ENCODE measurements at places on chromosomes 3 and 15. TPM values are rescaled to one million over a fixed set of nuclear protein-coding genes. Genes with fewer than 3 reads are reported as not detected.

The POLG gene
- total RNA-seq, result 134 TPM

- DNase-seq, result no peak
Measured at GRCh38 chr3:185489462-185489861, 9.4 kb downstream of the TMEM41A start.

The ISLR gene
- not detected for total RNA-seq

The SNTN gene
- total RNA-seq, result not detected

GRCh38 chr3:33016846-33017405 lies 65.5 kb downstream of the CCR4 start:
- DNase-seq, result no peak

DNA sequence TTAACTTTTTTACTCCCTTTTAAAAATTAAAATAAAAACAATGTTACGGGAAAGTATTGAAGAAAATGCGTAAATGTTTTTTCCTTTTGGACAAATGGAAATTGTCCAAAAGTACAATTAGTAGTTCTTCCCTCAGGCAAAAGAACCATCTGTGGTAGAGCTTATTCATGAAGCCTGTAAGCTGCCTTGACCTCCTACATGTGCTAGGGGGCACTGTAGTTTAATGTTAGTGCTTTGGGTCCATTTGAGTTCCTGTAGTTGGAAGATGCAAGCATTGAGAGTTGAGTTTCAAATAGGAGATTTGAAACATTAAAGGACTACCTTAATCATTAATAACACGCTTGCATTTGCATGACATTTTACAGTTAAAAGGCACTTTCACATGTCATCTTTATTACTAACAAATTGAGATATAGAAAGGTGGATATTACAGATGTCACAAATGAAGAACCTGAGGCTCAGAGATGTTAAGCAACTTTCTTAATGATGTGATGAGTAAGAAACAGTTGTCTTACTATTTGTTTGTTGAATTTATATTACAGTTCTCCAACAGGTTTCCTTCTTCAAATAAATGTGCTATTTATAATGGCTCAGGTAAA lies 1.8 kb upstream of the ZNF385D start:
- no peak for DNase-seq

The ZCWPW2 gene
- total RNA-seq, result not detected

DNA sequence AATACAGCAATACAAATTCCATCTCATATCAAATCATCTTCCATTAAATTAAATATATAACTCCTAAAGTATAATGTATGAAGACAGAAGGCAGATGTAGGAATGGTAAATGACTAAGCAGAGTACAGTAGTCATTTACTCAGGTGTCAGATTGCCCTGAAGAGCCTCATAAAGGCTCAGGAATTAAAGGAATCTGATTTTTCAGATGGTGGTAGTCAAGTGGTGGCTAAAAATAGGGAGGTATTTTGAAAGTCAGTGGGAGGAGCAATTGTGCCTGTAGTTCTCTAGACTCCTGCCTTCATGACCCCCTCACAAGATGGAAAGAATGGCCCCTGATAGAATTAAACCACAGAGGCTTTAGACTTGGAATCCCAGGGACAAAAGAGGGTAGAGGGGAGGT lies 142.7 kb upstream of the SYNPR start:
- no peak for DNase-seq

DNA sequence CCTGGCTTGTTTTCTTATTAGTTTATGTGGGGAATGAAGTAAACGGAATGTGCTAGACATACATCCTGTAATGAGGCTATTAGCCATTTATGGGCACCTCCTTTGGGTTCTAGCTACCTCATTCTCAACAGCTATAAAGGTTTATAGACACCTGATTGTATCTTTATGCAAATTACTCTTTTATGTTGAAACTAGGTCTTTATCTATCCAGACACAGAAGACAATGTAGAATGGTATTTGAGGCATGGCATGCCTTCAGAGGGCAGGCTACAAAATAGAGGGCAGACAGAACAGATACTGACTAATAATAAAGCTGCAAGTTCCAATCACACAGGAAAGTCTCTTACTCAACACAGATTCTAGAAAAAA lies 27.1 kb downstream of the TBC1D2B start:
- DNase-seq, result no peak

- no peak for DNase-seq
Measured at GRCh38 chr3:128996726-128997125, 2.9 kb upstream of the CFAP92 start.

The FAM3D gene
- not detected for total RNA-seq

The ROPN1 gene
- not detected for total RNA-seq

DNA sequence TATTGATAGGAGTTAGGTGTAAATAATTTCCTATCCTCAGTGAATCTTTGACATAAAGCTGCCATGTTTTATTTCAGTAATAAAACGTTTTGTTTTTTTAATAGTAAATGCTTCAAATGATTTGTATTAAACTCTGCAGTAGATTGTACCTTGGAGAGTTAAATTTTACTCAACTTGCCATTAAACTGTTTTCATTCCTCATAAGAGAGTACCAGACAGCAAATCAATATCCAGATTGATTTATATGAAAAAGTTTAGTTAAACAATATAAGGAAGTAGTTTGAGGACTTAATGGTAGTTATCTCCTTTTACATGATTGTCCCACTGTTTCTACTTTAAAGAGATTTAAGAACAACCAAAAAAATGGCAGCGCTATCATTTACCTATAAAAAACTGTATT lies 18.4 kb downstream of the ALDH1A2 start:
- no peak for DNase-seq

GRCh38 chr3:37489355-37489754 lies 315.0 kb upstream of the LRRFIP2 start:
- no peak for DNase-seq

The PLA2G4D gene
- not detected for total RNA-seq

- DNase-seq, result no peak
Measured at GRCh38 chr3:156304406-156304805, 184.0 kb downstream of the KCNAB1 start.

GRCh38 chr3:42194943-42195510 lies 71.0 kb downstream of the CCK start:
- no peak for DNase-seq

DNA sequence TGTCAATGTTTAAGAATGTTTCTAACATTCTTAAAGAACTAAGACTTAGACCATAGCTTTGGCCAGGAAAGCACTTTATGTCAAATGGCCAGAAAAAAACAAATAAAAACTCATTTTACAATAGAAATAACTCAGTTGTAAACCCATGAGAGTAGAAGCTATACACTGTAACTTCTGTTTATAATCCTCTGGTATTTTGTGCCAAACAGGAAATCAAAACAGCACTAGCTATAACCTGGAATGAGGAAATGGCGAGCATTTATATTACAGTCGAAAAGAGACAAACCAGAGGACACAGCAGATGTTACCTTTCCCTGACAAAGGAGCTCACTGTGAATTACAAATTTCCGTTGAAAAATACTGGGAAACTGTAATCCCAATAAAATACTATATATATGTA lies 10.3 kb downstream of the GK5 start:
- DNase-seq, result no peak

The SH3GL3 gene
- total RNA-seq, result not detected

The TBC1D21 gene
- total RNA-seq, result not detected

DNA sequence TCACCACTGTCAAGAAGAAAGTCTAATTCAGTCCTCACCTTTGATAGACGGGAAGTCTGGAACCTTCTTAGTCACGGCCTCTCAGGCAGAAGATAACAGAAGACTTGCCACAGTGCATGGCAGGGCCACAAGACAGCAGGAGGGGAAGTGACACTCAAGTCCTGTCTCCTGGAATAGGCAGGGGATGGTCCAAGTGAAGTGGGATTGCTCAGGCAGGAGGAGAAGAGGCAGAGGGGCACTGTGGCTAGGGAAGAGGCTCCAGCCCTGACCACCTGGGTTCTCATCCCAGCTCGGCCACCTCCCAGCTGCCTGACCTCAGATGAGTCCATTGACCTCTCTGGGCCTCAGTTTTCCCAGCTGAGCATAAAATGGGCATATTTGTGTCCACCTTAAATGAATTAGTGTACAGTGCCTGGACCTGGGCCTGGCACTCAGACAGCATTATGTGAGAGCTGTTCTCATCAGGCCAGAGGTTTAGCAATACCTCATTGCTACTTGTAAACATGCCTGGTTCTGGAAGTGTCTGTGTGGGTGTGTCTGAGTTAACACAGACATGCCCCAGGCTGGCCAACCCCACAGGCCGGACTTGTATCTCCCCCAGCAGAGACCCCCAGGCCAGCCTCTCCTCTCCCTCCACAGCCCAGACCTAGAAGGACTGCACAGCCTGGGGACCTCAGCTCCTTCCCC lies 11.5 kb upstream of the PCSK6 start:
- peak; percentile 61 for DNase-seq
